ENCODE measurements at places on chromosomes 5 and 9.

DNA sequence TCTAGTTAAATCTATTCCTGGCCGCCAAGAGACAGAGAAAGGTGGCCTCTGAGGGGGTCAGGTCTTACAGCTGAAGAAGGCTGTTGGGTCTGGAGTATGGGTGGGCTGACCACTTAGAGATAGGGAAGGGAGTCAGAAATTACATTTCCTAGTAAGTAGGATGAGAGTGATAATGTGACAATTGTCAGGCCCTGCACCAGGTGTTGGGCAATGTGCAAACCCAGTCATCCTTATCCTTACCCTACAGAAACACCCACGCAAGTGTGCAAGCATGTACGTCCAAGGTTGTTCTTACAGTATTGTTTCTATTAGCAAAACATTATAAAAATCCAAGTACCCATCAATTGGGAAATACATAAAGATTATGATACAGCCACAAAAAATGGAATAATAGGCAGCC is 9.5 kb downstream of the SPAAR start:
- no peak for DNase-seq

DNA sequence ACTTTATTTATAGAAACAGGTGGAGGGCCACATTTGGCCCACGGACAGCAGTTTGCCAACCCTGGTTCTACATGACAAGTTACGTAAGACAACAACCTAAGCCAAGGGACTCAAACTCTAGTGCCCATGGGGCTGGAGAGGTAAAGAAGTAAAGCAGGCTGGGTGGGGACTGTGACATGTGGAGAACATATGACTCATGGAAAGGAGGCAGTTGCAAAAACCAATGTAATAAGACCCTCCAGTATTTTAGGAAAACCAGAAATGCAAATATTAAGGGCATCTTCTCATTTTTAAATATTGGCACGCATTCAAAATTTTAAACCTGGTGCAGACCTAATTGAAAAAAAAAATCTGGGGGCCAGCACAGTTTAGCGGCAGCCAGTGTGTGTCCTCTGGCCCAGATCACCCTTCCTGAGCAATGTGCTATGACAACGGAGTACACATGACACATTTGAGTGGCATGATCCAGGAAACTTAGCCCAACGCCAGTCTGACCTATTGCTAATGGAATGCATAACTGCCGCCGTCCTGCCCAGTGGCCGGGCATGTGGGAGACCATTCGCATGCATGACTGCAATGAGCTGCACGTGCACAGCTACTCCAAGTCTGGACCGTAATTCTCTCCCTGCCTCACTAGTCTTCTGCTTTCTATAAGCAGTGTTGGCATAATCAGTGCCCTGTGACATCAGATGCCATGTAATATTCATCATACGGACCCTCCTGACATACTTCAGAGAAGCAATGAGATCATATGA is 97.2 kb downstream of the SH3TC2 start:
- no peak for DNase-seq

DNA sequence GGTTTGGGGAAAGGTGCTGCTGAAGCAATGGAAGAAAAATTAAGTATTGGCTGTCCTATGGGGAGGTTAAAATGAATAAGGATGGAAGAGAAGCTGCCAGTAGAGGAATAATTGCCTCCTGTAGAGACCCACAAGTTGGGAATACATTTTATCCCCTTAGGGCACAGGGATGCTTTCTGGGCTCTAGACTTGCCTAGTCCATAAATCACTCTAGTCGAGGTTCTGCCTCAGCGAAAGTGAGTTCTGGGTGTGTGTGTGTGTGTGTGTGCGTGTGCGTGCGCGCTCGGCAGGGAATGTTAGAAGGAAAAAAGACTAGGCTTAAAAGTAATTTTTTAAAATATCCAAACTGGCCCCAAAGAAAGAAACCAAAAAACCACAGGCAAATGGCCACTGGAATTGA is 291.6 kb downstream of the DOCK8 start:
- DNase-seq: no peak

- no peak for DNase-seq
Observed at GRCh38 chr5:32083981-32084430, 90.1 kb downstream of the GOLPH3 start.

GRCh38 chr5:39194466-39195136 is 24.8 kb downstream of the FYB1 start:
- no peak for DNase-seq

DNA sequence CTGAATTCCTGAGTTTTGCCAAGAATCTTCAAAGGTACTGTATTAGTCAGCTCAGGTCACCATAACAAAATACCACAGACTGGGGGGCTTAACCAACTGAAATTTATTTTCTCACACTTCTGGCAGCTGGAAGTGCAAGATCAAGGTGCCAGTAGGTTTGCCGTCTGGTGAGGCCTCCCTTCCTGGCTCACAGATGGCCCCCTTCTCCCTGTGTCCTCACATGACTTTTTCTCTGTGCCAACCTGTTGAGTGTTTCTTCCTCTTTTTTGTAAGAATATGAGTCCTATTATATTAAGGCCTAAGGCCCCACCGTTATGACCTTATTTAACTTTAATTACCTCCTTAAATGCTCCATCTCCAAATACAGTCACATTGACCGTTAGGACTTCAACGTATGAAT is 156.1 kb upstream of the KIF2A start:
- DNase-seq: no peak

DNA sequence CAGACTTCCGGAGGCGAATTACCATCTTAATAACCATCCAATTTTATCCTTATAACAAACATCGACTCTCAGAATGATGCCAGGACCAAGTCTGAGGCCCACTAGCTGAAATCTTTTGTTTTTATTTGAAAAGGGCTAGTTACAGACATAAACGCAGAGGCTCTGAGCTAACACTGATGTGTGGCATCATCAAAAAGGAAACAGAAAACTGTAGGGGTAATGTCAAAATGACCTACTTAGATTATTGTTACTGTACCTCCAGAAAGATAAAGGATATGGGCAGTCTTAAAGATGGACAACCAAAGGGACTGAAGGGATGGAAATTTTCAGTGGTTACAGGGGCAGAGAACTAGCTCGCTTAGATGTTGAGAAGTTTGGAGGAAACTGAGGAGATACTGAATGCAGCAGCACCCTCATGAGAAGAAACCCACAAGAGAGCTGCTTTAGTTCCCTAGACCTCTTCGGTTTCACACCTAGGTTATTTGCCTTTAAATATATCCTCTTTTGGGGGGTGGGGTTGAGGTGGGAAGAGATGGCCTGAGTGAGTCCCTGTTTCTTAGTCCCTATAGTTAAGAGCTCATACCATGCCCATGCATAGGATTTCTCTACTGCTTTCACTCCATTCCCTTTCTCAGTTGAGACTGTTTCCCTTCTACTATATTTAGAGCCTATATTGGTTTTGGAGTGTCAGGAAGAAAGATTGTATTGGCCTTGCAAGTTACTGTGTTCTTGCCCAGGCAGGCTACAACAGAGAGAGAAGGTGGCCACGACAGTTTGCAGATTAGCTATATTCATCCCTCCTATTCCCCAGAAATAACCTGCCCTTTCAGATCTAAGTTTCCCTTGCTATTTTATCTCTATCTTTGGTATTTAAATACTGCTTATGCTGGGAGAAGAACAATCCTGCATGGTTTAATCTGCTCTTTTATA is 320.4 kb upstream of the EFNA5 start:
- no peak for DNase-seq

DNA sequence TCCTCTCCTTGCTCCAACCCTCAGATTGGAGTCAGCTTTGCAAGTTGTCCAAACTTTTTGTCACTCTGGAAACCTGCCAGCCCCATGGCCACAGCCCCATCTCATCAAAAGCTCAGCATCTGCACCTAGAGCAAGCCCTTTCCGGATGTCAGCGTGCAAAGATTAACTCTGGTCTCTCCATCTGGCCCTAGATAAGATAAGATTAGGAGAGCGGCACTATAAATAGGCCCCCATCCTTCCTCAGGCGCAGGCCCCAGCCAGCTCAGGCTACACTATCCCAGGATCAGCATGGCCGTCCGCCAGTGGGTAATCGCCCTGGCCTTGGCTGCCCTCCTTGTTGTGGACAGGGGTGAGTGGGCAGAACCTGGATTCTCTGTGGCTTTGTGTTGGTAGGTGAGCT is at the start of gene SPINK4:
Gene SPINK4, plus strand, starts transcription at position 247 of the 400 bp plus-strand sequence. Its CDS starts 42 bp downstream, at position 289.
- DNase-seq: no peak

DNA sequence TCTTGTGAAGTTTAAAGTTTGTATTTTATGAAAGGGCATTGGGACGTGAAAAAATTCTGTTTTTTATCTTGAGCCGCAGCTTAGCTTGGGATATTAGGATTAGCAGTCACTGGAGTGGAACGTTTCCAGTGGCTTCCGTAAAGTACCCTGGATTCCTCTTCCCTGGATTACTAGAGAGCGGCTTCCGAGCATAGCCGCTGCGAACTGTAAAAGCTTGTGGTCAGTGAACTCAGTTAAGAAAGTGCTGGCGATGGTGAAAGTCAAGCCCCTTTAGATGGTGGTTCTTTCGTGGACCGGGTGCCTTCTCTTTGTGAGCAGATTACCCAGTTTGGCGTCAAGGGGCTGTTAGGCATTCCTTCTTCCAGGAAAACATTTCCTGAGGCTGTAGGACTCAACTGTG is 168.1 kb downstream of the KDM4C start:
- DNase-seq: no peak

- DNase-seq: no peak
Observed at GRCh38 chr9:108865037-108865436, 3.0 kb downstream of the ACTL7A start.

DNA sequence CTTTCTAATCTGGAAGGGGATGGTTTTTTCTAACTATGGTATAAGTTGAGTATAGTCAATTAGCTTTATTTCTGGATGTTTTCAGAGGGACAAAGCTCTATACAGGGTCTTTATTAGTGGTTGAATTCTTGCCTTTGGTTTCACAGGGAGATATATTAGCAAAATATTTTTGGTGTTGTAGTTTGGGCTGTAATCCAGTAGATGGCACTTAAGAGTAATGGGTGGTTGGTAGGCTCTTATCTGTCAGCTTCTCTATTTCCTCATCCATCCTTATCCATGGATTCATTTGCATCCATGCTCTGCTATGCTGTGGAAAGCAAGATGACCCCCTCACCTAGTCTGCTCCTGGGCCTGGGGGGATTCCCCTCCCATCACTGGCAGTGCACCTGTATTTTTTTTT is 363.6 kb upstream of the CYLC2 start:
- no peak for DNase-seq

DNA sequence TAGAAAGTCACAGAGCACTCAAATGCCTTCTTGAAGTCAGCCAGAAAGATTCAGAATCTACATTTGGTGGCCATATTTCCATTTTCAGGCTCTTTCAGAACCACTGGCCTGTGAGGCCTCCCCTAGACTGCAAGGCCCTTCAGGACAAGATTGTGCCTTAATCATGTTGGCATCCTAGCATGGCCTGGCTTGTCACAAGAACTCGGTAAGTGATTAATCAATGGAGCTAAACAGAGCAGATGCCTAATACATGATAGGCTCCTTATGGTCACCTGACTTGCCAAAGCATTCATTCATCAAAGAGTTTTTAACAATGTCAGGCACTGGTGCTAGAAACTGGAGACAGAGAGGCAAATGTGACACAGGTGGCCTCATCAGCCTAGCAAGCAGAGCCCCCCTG is 70.3 kb downstream of the PGM5 start:
- no peak for DNase-seq

DNA sequence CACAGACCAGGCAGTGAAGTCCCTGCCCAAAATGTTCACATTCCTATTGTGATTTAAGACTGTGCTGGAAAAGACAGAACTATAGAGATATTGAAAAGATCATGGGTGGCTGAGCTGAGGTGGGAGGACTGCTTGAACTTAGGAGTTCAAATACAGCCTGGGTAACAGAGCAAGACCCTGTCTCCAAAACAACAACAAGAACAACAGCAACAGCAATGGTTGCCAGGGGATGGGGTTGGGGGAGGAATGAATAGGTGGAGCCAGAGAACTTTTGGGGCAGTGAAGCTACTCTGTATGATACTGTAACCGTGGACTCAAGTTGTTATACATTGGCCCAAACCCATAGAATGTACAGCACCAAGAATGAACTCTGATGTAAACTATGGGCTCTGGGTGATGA is 88.2 kb downstream of the DCP2 start:
- no peak for DNase-seq

GRCh38 chr5:179123491-179124272 is 63.5 kb downstream of the ZNF354C start:
- DNase-seq: no peak

DNA sequence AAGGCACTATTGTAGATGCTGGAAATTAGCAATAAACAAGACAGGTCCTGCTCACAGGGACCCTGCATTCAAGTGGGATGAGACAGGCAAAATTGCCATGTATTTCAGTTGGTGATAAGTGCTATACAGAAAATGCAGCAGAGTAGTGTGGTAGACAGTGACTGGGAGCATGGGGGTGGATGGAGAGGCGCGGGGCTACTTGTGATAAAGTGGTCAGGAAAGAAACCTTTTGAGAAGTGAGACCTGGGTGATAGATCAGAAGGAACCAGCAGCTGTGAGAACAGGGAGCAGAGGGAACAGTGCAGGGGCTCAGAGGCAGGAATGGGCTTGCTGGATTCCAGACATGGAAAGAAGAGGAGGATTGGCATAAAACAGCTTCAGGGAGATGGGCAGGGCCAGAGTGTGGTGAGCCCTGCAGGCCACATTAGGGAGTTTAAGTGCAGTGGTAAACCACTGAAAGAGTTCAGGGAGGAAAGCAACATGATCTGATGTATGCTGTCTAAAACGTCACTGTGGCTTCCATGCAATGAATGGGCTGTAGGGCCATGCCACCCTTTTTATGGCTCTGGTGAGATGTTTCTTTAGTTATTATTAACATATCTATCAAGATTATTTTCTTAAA is 7.3 kb downstream of the CRHBP start:
- no peak for DNase-seq

GRCh38 chr9:32524892-32525708 is 896 bp downstream of the RIGI start:
- peak; percentile 12 for DNase-seq

DNA sequence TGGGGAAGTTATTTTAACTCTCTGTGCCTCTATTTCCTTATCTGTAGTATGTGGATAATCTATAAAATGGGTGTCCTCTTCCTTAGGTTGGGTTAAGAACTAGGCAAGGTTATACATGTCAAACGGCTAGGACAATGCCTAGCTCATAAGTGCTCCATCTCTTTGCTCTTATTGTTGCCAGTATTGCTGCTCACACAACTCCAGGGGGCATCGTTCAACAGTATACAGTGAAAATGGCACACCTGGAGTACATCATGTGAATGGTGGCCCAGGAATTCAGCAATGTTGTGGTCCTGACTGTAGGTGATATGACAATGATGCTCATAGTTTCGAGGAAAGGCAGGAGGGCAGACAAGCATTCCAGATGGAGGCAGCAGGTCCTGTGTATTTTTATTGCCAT is 30.1 kb downstream of the SLIT3 start:
- DNase-seq: no peak

DNA sequence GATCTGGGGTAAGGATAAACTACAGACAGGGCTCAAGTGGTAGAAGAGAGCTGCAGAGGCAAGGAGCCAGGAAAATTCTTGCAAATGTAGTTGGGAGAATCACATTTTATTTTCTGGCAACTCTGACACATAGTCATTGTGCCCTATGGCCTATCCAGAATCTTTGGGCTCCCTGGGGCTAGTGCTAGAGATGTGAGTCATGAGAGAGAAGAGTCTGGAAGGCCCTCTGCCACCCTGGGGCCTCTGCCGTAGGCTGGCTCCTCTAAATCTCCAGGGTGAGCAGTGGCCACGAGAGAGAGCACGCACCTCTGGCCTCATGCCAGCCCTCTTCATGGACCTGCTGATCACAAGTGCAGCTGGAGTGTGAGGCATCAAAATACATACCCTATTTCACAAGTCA is 74.3 kb upstream of the SSBP2 start:
- DNase-seq: no peak

GRCh38 chr5:95996904-95997723 is 35.5 kb upstream of the ELL2 start:
- DNase-seq: no peak

- no peak for DNase-seq
Observed at GRCh38 chr9:136159851-136160250, 41.2 kb upstream of the TMEM250 start.

All from activated CD4-positive, alpha-beta T cell treated with anti-CD3 and anti-CD28 coated beads for 4 hours (primary cell).